ENCODE measurements at places on chromosomes 3 and 15.

DNA sequence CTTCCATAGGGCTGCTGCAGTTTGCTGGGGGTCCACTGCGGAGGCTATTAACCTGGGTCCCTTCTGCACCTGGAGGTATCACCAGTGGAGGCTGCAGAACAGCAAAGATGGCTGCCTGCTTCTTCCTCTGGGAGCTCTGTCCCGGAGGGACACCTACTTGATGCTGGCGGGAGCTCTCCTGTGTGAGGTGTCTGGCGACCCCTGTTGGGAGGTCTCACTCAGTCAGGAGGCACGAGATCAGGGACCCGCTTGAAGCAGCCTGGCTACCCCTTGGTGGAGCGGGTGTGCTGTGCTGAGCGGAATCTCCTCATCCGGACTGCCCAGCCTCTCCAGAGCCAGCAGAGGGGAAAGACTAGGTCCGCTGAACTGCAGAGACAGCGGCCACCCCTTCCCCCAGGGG is 56.0 kb upstream of the CTXND1 start:
- DNase-seq = no peak

DNA sequence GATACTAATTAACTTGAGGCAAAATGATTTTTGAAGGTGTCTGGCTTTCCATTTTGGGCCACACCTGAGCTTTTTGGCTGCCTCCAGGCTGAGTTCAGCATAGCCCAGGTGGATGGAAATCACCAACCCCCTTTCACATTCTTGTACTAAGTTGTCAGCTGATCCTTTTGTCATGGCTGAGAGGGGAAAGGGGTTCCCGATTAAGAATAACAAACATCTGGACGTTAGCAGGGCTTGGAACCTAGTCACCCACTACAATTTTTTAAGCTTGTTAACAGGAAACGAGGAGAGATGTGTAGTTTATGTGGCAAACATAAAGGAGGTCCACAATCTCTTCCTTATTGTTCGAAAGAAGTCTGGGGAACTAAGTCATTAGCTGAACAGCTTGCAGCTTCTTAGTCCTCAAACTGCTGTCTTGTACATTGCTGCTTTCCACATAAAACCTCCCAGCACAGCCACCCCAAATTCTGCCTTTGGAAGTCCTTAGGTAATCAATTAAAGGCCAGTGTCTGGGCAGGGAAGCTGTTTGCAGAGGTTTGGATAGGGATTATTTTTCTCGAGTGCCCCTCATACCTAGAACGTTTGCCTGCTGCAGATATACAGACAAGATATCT is 5.0 kb downstream of the NR2F2 start:
- DNase-seq = no peak

GRCh38 chr3:189188466-189188865 is 16.7 kb downstream of the TPRG1 start:
- peak; percentile 97 for DNase-seq

GRCh38 chr3:4864503-4864902 is 114.7 kb upstream of the BHLHE40 start:
- peak; percentile 34 for DNase-seq

DNA sequence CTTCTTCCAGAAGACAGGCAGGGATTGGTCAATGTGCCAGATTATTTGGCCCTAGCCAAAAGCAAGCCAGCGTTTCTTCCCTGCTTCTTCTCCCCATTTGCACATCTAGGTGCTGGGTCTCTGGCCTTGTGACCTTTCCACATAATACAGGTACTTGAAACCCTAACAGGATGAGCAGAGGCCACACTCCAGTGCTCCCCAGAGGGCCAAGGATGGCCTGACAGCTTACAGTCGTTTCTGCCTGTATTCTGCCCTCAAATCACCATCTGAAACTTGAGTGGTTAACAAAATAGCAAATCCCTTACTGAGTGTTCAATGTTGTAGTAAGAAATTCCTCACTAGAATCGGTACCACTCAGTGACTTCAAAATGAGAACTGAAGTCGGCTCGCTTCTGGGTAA is 29.1 kb downstream of the MKRN2 start:
- no peak for DNase-seq

DNA sequence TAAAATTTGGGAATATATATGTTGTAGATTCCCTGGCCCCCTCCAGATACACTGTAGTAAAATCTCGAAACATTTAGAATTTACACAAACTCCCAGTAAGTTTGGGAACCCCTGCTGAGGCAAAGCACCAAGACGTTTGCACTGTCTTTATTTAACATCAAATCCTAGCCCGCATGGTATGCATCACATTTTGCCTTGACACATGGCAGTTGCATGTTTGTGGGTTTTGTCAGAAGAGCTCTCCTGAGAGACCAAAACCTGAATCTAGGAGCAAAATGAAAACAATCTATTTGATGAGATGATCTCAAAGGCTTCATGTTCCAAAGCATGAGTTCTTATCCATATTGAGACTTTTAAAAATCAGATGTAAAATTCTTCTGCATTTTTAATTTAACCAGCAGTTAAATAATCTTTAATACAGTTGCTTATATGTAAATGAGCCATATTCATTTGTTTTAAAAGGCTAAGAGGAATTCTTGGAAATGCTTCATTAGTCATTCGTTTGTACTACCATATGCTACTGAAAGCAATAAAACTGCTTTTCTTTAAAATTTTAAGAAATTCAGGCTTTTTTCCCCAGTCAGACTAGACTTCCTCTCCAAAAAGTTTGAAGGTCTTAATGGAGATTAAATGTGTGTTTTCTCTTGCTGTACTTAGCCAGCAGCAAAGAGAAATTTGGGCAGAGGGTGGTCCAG is 105.2 kb upstream of the BOC start:
- no peak for DNase-seq

- no peak for DNase-seq
Measured at GRCh38 chr3:12356175-12356574, 67.3 kb downstream of the PPARG start.

DNA sequence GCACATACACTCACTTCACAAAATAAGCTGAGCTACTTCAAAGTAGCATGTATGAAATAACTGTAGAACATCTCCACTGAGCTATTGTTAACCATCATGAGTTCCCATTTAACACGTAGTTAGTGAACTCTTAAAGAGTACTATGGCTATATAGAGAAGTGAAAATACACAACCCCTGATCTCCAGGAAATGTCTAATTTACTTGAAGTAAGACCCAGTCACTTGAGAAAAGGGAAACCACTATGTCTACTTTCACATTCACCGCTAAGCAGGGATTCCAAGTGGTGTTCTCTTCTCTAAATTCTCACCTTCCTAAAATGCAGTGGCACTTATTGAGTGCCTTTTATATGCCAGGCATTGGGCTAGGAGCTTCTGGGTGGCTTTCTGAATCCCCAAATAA is 35.0 kb upstream of the COLQ start:
- DNase-seq = no peak
